Activated naive CD4-positive, alpha-beta T cell treated with anti-CD3 and anti-CD28 coated beads, Interleukin-2, amount 50 U/mL, for 72 hours (primary cell): ENCODE measurements at places on chromosomes 3 and 15. TPM values are rescaled to one million over a fixed set of nuclear protein-coding genes. Genes with fewer than 3 reads are reported as not detected.

The SUCNR1 gene
- not detected for total RNA-seq

The SELENOS gene
- 22.6 TPM for total RNA-seq

The NSUN3 gene
- 27.1 TPM for total RNA-seq

The CFAP100 gene
- not detected for total RNA-seq

The IL20RB gene
- 1.8 TPM for total RNA-seq

The CPNE9 gene
- total RNA-seq: not detected

DNA sequence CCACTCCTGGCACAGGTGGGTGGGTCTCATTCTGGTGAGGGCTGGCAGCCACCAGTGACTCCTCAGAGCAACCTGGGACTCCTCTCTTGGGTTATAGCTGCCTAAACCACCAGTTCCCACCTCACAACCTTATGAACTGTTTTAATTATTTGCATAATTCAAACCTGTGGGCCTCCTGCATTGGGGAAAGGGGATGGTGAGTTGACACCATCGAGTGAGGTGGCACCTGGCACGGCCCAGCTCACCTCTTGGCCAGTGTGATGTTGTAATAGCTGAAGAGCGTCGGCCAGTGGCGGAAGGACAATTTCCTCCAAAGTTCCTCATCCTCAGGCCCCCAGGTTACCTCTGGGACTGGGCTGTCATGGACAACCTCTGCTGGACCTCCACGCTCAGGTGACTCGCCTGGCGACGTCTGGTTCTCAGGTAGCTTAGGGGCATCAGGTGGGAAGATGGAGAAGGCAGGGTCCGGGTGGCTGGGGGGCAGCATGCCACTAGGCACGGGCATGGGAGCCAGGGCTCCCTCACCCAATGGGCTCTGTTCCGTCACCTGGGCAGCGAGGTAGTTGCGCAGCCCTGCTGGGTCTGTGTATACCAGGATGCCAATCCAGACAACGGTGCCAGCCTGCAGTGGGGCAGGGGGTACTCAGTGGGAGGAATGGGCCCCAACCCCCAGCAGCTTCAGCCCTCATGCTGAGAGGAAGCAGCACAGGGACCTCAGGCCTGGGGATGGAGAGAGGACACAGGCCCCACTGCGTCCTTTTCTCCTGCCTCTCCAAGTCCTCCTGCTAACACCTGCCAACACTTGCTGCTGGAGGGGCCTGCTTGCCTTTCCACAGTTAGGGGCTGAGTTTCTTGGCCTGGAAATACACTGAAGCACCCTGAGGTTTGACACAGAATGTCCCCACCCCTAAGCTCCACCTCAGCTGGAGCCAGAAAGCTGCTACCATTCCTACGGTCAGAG is 38.5 kb downstream of the PTPN23 start:
- DNase-seq: no peak

DNA sequence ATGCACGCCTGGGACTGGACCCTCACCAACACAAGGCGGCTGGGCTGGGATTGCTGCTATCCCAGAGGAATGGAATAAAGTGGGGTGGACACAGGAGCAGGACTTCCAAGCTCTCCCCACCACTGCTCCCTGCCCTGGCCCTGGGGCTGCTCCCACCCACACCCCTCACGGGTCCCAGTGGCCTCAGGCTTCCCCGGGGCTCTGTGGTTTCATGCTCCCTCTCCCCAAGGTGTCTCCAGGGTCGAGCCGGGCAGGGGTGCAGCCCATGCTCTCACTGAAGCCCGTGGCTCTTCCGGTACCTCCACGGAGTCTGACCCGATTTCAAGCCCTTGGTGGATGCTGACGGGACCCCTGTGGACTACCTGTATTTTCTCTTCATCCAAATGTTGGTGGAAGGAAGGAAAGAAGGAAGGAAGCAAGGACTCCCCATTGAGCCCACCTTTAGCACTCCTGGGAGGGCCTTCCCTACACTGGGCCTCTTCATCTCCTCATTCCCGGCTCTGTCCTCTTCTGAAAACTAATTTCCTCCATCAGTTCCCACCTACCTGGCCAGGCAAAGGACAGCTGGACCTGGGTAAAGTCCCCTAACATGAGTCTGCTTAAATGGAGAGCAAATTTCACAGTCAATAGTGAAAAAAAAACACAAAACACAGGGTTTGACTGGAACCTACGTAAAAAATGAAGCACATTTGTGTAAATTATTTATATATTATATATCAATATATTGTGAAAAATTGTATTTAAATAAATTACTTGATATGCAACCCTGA is 44.0 kb upstream of the PCSK6 start:
- peak; percentile 34 for DNase-seq

DNA sequence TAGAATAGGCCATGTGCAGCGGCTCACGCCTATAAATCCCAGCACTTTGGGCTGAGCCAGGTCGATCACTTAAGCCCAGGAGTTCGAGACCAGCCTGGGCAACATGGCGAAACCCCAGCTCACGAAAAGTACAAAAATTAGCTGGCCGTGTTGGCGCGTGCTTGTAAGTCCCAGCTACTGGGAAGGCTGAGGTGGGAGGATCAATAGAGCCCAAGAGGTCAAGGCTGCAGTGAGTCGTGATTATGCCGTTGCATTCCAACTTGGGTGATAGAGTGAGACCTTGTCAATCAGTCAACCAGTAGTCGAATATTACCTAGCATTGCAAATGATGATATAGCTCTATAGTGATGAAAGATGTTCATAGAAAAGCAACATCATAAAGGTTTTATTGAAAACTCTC is 51.9 kb downstream of the USP8 start:
- no peak for DNase-seq

- no peak for DNase-seq
These were observed 2.9 kb downstream of the ADPRH start for GRCh38 chr3:119582178-119582577.

GRCh38 chr15:37794947-37795346 is 139.5 kb upstream of the TMCO5A start:
- DNase-seq: no peak

DNA sequence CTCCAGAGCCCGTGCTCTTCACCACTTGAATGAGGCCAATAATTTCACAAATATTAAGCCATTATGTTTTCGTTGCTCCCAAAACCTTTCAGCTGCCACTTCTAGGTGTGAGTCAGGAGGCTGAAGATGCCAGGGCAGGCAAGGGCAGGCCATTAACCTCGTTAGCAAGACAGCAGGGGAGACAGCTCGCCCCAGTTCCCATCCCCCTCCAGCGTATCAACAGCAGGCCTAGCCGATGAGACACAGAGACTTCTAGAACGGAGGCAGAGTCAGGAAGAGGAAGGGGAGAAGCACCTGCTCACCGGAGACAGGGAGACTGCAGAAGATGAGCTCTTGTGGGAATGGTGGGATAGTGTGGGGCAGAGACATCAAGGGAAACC is 28.0 kb upstream of the PLA2G4E start:
- no peak for DNase-seq

GRCh38 chr15:67807836-67808235 is 17.5 kb upstream of the SKOR1 start:
- no peak for DNase-seq

GRCh38 chr3:101544161-101544850 is 17.4 kb upstream of the TRMT10C start:
- DNase-seq: no peak
